GM13977 (cell line): ENCODE measurements at places on chromosomes 11 and 22.

GRCh38 chr11:65279741-65280440 is 18.1 kb downstream of the POLA2 start:
- DNase-seq = peak; percentile 61

- no peak for DNase-seq
Measured at GRCh38 chr22:31618057-31618456, 44.0 kb downstream of the PISD start.

GRCh38 chr22:27756212-27756660 is 45.3 kb downstream of the MN1 start:
- DNase-seq = no peak

DNA sequence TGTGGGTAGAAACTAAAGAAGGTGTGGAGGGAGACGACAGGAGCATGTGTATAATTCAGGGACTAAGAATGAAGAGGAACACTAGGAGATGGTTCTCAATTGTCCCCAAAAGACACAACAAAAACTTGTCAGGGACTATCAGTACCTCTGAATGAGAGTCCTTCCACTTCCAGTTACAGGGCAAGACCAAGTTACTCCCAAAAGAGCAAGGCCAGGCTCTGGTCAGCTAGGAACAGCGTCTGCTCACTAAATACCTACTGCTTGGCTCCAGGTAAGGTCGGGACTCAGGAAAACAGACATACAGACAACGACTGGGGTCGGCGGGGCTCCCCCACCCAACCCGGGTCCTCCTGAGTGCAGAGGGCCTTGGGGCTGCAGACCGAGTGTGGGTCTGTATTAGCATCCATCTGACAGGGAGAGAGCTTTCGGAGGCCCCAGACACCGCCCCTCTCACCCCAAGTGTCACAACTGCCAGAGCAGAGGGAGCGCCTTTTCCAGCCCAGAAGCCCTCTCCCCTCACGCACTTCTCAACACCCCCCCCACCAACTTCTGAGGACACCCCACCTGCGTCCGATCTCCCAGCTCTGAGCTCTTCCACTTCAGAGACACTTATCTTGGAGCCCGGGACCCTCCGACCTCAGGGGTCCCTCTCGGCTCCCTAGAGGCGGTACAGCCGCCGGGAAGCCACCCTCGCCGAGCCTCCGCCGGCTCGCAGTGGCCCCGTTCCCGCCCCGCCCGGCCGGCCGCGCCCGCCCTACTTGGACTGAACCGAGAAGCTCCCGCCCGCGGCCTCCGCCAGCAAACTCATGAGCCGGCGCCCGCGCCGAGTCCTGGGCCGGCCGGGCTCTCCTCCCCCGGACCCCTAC is 522 bp downstream of the RHOG start:
- no peak for DNase-seq

DNA sequence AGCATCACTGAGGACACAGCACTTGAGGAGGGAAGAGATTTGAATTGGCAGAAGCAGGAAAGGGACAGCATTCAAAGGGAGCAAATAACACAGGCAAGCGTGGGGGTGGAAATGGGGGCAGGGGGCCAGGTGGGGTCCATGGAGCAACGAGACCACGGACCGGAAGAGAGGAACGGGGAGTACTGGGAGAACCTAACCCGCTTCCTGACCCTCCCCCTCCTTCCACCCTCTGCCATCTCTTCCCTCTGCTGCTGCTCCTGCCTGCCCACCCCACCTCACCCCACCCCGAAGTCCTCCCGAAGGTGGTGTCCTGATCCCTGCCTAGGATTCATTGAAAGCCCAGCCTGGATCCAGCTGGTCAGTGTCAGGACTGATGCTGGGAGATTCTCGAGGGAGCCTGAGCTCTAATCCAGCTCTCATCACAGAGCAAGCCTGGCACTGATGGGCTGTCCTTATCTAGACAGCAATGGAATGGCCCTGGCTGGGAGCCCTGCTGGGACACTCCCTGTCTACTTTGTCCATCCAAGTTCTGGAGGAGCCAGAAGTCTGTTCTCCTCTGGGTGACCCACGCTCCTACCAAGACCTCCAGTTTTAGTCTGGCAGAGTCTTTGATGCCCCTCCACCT is 105.0 kb downstream of the TRIM29 start:
- DNase-seq = no peak

DNA sequence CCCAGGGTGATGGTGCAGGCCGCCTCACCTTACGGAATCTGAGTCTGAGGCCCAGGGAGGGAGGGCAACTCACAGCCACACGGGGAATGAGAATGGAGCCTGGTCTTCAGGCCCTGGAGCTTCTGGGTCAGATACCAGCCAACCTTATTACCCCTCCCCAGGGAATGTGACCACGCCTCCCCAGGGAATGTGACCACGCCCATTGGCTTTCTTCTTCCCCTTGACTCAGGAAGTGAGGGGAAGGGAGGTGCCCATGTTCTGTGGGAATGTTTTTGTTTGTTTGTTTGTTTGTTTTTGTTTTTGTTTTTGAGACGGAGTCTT is 57.5 kb upstream of the RBFOX2 start:
- DNase-seq = no peak

- no peak for DNase-seq
Measured at GRCh38 chr11:131754671-131755070, 384.3 kb downstream of the NTM start.

DNA sequence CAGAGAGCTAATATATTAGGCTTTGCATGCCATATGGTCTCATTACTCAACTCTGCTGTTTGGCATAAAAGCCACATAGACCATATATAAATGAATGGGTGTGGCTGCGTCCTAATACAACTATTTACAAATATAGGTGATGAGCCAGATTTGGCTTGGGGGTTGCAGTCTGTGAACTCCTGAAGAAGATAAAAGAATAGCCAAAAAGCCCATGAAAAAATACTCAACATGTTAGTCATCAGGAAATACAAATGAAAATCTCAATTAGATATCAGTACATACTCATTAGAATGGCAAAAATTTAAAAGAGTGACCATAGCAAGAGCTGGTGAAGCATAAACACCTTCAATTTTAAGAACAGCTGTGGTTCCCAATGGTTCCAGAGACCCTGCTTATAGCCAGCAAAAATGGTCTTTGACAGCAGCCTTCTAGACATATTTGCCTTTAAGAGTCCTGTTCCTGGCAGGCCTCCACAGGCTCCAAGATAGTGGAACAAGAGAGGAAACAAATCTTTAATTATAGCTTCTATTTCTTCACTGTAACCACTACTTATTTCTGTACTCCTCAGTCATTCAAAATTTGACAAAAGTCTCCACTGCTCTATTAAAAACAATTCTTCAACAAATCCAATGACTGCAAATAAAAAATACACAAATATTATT is 16.1 kb downstream of the C2CD3 start:
- DNase-seq = no peak

DNA sequence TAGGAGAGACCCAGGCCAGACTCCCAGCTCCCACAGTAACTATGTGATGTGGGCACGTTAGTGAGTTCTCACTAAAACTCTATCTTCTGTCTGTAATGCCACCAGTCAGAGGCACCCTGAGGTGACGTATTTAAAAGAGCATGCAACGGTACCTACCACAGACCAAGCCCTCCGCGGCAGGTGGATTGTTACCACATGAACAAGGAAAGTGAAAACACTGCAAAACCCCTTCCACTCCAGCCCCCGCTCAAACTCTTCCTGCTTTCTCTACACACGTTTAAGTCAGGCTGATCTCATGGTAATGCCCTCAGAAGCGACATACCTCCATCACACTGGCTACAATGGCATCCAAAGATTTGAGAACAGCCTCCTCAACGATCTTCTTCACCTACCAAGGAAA is 36.7 kb downstream of the SERPIND1 start:
- no peak for DNase-seq

- DNase-seq = peak; percentile 76
Measured at GRCh38 chr22:37284805-37285355, 2.6 kb downstream of the CYTH4 start.

- DNase-seq = peak; percentile 51
Measured at GRCh38 chr11:5280582-5281102, 10.9 kb upstream of the HBE1 start.

- no peak for DNase-seq
Measured at GRCh38 chr22:27144321-27144720, 486.9 kb downstream of the MIAT start.

DNA sequence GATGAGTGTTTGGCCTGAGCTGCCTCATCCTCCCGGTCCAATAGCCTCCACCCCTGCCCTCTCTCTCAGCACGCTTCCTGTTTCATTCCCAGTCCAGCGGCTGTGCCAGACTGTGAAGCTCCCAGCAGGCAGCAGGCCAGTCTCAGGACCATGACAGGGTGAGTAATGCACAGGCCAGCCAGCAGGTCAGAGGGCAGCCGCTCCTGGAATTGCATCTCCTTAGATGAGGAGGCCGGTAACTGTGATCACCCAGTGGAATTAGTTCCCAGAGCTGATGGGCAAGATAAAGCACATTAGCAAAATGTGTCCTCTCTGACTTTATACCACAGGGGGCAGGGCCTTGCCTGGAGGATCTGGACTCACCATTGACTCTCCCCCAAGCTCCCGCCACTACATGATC is 251.2 kb downstream of the ETS1 start:
- DNase-seq = no peak

DNA sequence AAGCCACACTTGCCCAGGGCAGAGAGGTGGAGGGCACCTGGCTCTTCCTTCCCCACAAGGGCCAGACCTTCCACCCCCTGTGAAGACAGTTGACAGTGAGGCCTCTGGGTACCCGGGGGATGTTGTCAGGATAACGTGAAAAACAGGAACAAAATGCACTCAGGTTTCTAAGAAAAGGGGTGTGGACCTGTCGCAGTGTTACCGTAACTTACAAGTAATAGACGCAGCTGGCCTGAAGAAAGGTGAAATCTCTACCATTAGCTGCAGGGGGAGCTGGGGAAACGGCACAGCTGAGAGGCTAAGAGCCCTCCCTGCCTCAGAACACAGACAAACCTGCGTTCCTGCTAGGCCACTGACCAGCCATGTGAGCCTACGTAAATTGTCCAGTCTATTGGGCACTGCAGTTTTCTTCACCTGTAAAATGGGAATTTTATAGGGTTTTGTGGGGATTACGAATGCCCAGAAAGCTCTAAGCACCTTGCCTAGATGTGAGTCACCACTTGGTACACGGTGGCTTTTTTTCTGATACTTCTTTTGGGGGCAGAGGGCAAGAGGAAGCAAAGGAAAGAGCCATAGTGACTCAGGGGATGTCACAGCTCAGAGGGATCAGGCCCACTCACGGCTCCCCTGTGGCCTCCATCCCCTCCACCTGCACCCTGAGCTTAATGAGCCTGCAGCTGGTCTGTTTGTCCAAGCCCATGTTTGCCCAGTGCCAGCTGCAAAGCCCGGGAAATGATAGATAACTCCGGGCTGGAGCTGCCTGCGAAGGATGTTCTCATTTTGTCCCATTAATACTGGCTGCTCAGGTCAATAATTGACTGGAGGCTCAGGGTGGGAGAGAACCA is 18.4 kb upstream of the CABP7 start:
- peak; percentile 60 for DNase-seq

GRCh38 chr11:94768602-94769541 is 716 bp downstream of the AMOTL1 start:
- DNase-seq = peak; percentile 23

DNA sequence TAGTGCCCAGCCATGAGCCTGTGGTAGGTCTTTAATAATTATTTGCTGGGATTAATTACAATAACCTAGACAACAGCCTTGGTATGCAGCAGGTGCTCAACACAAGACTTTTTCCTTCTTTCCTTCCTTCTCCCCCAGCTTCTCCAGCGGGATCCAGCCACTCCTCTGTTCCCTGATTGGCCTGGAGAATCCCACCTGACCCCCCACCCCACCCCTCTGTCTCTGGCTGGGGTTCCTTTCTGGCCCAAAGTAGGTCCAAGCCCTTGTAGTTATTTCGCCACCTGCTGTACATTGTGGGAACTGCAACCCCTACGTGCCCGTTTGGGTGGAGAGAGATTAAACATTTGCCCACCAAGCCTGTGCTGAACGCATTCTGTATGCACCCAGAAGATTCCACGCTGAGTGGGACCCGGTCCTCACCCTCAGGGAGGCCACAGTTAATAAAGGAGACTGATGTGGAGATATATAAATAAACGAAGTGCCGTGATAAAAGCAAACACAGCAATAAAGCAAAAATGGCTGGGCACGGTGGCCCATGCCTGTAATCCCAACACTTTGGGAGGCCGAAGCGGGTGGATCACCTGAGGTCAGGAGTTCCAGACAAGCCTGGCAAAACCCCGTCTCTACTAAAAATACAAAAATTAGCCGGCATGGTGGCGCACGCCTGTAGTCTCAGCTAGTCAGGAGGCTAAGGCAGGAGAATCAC is 32.1 kb upstream of the DGKZ start:
- peak; percentile 89 for DNase-seq

DNA sequence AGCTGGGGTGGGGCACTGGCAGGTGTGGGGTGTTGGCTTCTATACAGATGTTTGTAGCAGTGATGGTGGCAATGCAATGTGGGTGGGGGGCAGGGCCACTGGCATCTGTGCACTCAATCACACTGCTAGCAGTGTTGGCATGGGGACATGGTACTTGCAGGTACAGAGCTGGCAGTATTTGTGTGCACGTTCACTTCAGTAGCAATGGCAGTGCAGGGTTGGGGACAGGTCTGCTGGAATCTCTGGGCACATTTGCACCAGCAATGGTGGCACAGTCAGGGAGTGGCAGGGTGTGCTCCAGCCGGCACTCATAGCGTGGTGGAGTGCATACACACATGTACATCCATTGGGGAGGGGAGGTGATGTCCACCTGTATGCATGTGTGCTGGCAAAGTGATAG is 775.2 kb downstream of the CNTN5 start:
- no peak for DNase-seq

GRCh38 chr11:72389116-72389515 is 45.2 kb downstream of the CLPB start:
- no peak for DNase-seq

DNA sequence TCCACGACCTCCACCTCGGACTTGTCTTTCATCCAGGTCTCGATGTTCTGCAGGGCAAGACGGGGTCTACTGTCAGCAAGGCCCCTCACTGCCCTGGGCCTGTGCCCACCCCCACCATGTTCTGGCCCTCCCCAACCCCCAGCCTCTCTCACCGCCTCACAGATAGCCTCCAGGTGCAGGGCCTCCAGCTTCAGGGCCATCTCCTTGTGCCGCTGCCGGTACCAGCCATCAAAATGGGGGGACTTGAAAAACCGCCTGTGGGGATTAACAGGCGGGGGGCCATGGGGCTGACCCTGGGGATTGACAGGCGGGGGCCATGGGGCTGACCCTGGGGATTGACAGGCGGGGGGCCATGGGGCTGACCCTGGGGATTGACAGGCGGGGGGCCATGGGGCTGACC is 4.9 kb upstream of the PLXNB2 start:
- no peak for DNase-seq

DNA sequence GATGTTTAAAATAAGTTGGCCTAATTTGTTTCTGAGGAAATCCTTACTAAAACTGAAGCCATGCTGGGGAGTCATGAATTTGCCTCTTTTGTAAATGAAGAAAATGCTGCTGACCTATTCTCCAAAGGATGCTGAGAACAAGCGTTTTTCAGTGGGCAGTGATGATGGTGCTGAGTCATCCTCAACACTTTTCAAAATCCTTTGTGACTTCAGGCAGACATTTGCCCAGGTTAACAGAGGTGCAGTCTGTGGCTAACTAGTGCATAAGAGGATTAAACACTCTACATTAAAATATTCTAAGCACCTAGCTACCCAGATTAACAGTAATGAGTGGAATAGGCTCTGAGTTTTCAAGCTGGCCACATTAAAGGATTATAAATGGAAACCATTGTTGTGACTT is 509.0 kb downstream of the DLG2 start:
- DNase-seq = no peak
